ENCODE measurements at places on chromosomes 16 and 17. TPM values are rescaled to one million over a fixed set of nuclear protein-coding genes. Genes with fewer than 3 reads are reported as not detected.

Gene KRTAP2-2
- total RNA-seq = not detected

Gene METRNL
- total RNA-seq = 29.6 TPM

Gene TNFRSF17
- total RNA-seq = not detected

Gene AIPL1
- total RNA-seq = not detected

Gene KRT32
- not detected for total RNA-seq

Gene TEKT5
- total RNA-seq = not detected

Gene C16orf92
- total RNA-seq = not detected

Gene KRT28
- not detected for total RNA-seq

Gene GRN
- 235 TPM for total RNA-seq

Gene SYT17
- 9.2 TPM for total RNA-seq

Gene TBC1D3E
- not detected for total RNA-seq

Gene ZNF385C
- 0.32 TPM for total RNA-seq

Gene RNF222
- total RNA-seq = not detected

Gene RCVRN
- not detected for total RNA-seq

Gene PIPOX
- total RNA-seq = 0.21 TPM

Gene TBC1D3C
- total RNA-seq = 0.07 TPM

Gene NOTUM
- total RNA-seq = 0.32 TPM

Gene EPOP
- 12.9 TPM for total RNA-seq

Gene CCL2
- 17.7 TPM for total RNA-seq

Gene CAMTA2
- 33.7 TPM for total RNA-seq

Gene ENDOV
- 48.2 TPM for total RNA-seq

Gene KRTAP29-1
- not detected for total RNA-seq

Gene KCNJ16
- total RNA-seq = 0.21 TPM

Gene MTSS2
- 97.1 TPM for total RNA-seq

Gene TSR1
- 63.2 TPM for total RNA-seq

Gene CORO7
- total RNA-seq = 19.2 TPM

Gene CRYM
- 2.5 TPM for total RNA-seq

Gene CCDC144A
- 1.2 TPM for total RNA-seq

Gene XAF1
- total RNA-seq = not detected

Gene TSPAN10
- 4.7 TPM for total RNA-seq

Gene HBQ1
- 6.6 TPM for total RNA-seq

Gene KRT27
- total RNA-seq = not detected

Gene ADAD2
- total RNA-seq = not detected

Gene NKD1
- total RNA-seq = 0.39 TPM

Gene STAT5A
- total RNA-seq = 5.6 TPM

Gene KRT23
- 0.19 TPM for total RNA-seq

Gene TNFRSF13B
- not detected for total RNA-seq

Gene ARHGAP27
- 17.1 TPM for total RNA-seq

Gene TMEM204
- not detected for total RNA-seq

Gene EXOC3L1
- total RNA-seq = 0.23 TPM

Gene ARL4D
- total RNA-seq = 36.6 TPM

Gene PRSS22
- 1.3 TPM for total RNA-seq

Gene GCGR
- 0.55 TPM for total RNA-seq

Gene BAIAP3
- total RNA-seq = 0.94 TPM

Gene ATP1B2
- 0.12 TPM for total RNA-seq

Gene PRDM7
- not detected for total RNA-seq

Gene AKTIP
- total RNA-seq = 21.7 TPM

Gene CHST4
- total RNA-seq = not detected

Gene CDRT4
- total RNA-seq = not detected

Gene RPGRIP1L
- total RNA-seq = 10.4 TPM

Gene ADAP2
- total RNA-seq = 3.2 TPM

Gene KRT39
- not detected for total RNA-seq

Gene CCDC78
- total RNA-seq = 5.6 TPM

Gene RNF43
- 0.83 TPM for total RNA-seq

Gene RPL27
- total RNA-seq = 3,984 TPM

Gene SPATA2L
- total RNA-seq = 11.6 TPM

Gene LRRC36
- total RNA-seq = 0.21 TPM
